Muscle of leg (tissue), 16 donors: ENCODE measurements at places on chromosomes 12 and 14. TPM values are rescaled to one million over a fixed set of nuclear protein-coding genes. Genes with fewer than 3 reads are reported as not detected.

- DNase-seq = peak; percentile 71
Measured at GRCh38 chr12:84397846-84398245, 514.8 kb downstream of the SLC6A15 start.

- DNase-seq = no peak
Measured at GRCh38 chr14:105426416-105427130, 6.9 kb downstream of the MTA1 start.

Gene IL22
- not detected for polyA plus RNA-seq

DNA sequence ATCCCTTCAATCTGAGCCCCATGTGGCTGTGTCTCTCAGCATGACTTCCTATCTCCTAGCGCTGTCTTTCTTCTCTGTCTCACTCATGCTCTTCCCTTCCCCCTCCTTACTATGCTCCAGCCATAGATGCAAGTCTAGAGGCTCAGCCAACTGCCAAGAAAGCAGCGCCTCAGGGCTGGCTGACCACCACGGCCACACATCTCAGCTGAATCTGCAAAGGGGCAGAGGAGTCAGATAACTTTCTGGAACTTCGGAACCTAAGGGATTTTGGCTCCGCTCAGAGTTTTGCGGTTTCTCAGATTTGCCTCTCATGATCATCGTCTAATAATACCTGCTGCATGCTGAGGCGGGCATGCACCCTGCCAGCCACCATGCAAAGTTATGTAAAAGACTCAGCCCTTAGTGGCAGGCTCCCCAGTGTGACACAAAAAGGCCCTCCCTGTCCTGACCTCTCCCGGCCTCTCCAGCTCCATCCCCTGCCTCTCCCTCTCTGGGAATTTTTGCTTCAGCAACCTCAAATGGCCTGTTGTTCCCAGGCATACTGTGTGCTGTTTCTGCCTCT lies 5.0 kb upstream of the FGF6 start:
- DNase-seq = peak; percentile 30

DNA sequence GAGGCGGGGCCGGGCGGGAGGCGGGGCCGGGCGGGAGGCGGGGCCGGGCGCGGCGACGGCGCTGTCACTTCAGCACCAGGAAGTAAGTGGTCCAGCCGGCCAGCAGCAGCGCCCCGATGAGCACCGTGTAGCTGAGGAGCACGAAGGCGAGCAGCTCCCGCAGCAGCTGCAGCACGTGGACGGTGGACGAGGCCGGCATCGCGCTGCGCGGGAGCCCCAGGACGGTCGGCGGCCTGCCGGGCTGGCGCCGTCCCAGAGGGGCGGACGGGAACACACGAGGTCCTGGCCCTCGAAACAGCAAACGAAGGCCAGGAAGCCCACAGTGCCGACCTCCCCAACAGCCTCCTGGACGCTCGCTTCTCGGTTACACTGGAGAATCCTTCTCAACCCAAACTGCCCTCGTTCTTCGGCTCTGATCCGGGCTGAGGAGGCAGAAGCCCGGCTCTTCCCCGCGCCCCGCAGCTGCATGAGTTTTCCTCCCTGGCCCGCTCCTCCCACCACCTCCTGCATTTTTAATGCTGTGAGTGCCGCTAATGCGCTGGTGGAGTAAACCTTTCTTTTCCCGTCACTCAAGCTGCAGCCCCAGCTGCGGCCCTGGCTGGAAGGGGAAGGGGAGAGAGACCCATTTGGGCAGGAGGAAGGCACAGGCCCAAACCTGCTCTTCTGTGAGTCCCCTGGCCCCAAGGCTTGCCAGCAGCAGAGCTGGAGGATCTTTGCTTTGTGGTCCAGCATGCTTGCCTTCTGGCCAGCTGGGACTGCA lies 694 bp upstream of the DIABLO start:
- DNase-seq = peak; percentile 19

DNA sequence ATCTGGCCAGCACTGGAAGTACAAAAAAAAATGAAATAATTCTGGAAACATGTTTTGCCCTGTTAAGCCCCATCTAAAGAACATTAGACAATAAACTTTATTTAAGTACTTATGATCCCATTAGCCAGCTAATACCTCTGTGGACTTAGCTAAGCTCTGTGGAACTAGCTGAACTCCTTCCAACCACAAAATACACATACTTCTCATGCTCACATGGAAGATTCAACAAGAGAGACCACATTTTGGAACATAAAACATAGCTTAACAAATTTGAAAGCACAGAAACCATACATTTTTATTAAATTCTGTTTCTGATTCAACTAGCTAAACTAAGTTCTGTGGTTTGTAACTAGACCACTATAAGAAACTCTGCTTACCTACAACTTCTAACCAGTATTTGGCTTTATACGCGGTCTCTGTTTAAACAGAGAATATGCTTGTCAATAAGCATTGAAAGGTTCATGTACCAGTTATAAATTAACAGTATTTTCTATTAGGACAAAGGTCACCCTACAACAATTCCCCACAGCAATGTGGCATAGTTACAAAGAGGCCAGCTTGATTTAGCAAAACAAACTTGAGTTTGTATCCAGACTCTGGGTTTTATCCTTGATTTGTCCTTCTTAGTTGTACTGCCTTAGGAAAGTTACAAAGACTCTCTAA lies 300.1 kb downstream of the C12orf50 start:
- peak; percentile 11 for DNase-seq

- no peak for DNase-seq
Measured at GRCh38 chr14:37167151-37168047, 5.0 kb downstream of the SLC25A21 start.

DNA sequence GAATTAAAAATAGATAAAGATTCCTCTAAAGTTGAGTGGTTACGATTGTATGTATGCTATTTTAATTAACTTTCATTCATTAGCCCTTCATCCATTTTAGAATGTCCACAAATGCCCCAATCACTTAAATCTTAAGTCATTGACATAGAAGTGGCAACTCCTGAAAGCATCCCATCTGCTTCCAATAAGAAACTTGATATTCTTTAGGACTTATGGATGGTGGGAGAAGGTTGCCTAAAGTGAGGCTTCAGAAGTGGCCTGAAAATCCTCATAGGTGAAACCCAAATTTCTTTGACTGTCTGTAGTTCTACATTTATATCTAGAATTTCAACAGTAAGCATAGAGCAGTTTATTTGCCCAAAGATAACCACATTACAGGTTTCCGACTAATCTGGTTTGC lies 161.7 kb upstream of the HMGA2 start:
- DNase-seq = no peak

GRCh38 chr14:67423424-67423823 lies 11.5 kb upstream of the PLEK2 start:
- no peak for DNase-seq

- no peak for DNase-seq
Measured at GRCh38 chr14:70896981-70897380, 10.3 kb upstream of the PCNX1 start.

DNA sequence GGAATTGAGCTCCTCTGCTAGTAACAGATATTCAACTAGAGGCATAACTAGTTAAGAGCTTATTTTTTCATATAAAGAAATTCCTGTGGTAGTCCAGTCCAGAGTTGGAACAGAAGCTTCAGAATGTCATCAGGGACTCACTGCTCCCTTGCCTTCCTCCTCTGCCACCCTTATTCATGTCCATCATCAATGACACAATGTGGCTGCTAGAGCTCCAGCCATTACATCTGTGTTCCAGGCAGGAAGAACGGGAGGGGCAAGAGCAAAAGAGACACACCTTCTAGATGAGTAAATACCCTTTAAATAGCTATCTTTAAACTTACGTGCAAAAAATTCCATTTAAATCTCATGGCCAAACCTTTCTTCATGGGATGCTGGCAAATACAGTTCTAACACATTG lies 47.3 kb upstream of the HMGA2 start:
- DNase-seq = no peak

Gene RNU4-1
- polyA plus RNA-seq = not detected

Gene PLBD1
- 22.4 TPM for polyA plus RNA-seq

- DNase-seq = no peak
Measured at GRCh38 chr12:28053564-28053963, 81.0 kb upstream of the PTHLH start.

GRCh38 chr12:1643905-1644533 lies 15.0 kb downstream of the WNT5B start:
- no peak for DNase-seq

Gene AMN
- 0.42 TPM for polyA plus RNA-seq

DNA sequence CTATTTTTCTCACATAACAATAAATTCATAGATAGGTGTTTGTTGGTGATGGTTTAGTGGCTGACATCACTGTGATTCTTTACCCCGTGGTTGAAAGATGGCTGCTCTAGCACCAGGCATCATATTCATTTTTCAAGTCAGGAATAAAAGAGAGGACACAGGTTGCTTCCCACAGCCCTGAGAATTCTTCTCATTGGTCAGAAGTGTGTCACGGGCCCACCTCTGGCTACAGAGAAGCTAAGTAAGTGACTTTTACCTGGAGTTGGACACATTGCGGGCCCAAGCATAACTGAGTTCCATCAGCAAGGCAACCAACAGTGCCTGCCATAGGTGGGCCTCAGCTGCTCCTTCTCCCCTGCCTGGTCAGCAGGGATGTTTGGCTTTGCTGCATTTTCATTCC lies 27.6 kb upstream of the FGF23 start:
- DNase-seq = no peak

GRCh38 chr12:68508576-68508975 lies 102.1 kb upstream of the RAP1B start:
- DNase-seq = no peak

DNA sequence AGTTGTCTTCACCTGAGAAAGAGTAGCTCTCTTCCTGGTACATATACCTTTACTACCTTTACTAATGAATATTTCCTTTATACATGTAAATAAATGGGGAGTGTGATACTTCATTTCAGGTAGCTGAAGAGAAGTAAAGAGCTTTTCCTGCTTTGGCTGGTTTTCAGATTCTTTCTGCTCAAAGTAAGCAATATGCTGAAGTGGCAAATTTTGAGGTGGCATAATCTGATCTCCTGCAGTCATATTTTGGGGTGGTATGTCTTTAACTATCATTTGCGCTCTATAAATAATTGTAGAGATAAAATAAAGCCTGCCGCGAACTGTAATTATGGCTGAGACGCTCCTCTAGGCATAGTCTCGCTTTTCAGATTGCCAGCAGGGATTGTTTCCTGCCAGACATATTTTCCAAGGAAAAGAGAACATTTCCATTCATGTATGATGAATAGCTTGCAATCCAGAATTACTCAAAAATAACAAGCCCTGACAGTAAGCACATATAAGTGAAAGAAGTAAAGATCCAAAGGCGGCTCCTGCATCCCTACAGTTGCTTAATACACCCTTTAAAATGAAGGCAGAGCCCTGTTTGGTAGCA lies 200.7 kb downstream of the C12orf50 start:
- peak; percentile 29 for DNase-seq

- DNase-seq = no peak
Measured at GRCh38 chr12:59850268-59850667, 254.4 kb downstream of the SLC16A7 start.

Gene SERPINA1
- 2.0 TPM for polyA plus RNA-seq

DNA sequence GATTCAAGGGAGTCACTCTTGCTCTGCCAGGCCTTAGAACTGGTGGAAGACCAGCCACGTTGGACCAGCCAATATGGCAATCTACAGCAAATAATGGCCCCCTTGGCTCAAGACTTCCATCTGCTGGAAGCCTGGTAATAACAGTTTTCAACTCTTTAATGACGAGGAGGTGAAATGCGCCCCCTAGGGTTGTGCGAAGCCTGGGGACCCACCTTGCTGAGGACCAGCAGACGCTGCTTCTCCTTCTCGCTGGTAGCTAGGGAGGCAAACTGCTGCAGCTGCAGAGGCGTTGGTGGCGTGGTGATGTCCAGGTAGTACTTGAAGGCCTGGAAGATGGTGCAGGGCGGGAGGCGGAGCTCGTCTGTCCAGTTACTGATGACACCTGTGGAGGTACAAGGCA lies 41.5 kb upstream of the FBXO21 start:
- DNase-seq = no peak

- no peak for DNase-seq
Measured at GRCh38 chr14:62002642-62003041, 240.4 kb downstream of the SNAPC1 start.

Gene PAH
- 1.9 TPM for polyA plus RNA-seq

Gene PZP
- polyA plus RNA-seq = 0.75 TPM

GRCh38 chr12:121947981-121948380 lies 29.6 kb downstream of the CFAP251 start:
- DNase-seq = no peak
